ENCODE measurements at places on chromosomes 6 and 20. TPM values are rescaled to one million over a fixed set of nuclear protein-coding genes. Genes with fewer than 3 reads are reported as not detected.

DEFB132 gene
- total RNA-seq = not detected

FHL5 gene
- not detected for total RNA-seq

OOEP gene
- not detected for total RNA-seq

SPATS1 gene
- not detected for total RNA-seq

TRIM31 gene
- total RNA-seq = not detected

HLA-G gene
- 0.70 TPM for total RNA-seq

C6orf163 gene
- total RNA-seq = 3.0 TPM

TPBG gene
- not detected for total RNA-seq

PKIB gene
- 0.46 TPM for total RNA-seq

SASH1 gene
- total RNA-seq = not detected

FAM162B gene
- not detected for total RNA-seq

RIPPLY2 gene
- total RNA-seq = not detected

LY6G5B gene
- total RNA-seq = 32.0 TPM

BMP2 gene
- not detected for total RNA-seq

SYTL3 gene
- 0.89 TPM for total RNA-seq

TFAP2B gene
- total RNA-seq = not detected

TFAP2D gene
- total RNA-seq = not detected

ZSCAN12 gene
- total RNA-seq = 8.4 TPM

TRIM26 gene
- 53.3 TPM for total RNA-seq

SLC35B2 gene
- 16.5 TPM for total RNA-seq

LRFN2 gene
- not detected for total RNA-seq

SLC17A9 gene
- 8.1 TPM for total RNA-seq

DDX43 gene
- total RNA-seq = not detected

POM121L2 gene
- not detected for total RNA-seq

IL17A gene
- total RNA-seq = not detected

ALDH8A1 gene
- total RNA-seq = not detected

NEURL2 gene
- total RNA-seq = 9.9 TPM

TULP4 gene
- 62.1 TPM for total RNA-seq

ELOVL5 gene
- 97.1 TPM for total RNA-seq

ZBTB22 gene
- 14.1 TPM for total RNA-seq

BCAS1 gene
- total RNA-seq = 0.19 TPM

MOG gene
- total RNA-seq = not detected

THBD gene
- total RNA-seq = not detected

DAAM2 gene
- 1.1 TPM for total RNA-seq

MCHR2 gene
- not detected for total RNA-seq

LYRM4 gene
- 34.3 TPM for total RNA-seq

SLC32A1 gene
- not detected for total RNA-seq

CRISP2 gene
- not detected for total RNA-seq

GPLD1 gene
- total RNA-seq = 60.7 TPM

CST5 gene
- not detected for total RNA-seq

C6orf58 gene
- not detected for total RNA-seq

ZSCAN16 gene
- total RNA-seq = 7.6 TPM

PROKR2 gene
- not detected for total RNA-seq
